ENCODE measurements at places on chromosomes 4 and X. TPM values are rescaled to one million over a fixed set of nuclear protein-coding genes. Genes with fewer than 3 reads are reported as not detected.

GRCh38 chr4:7153711-7154110, 38.6 kb upstream of the SORCS2 start:
- no peak overlapping the region for H3K27ac ChIP-seq
- peaks cover 67% of the 10 kb centered on the region for H3K27me3 ChIP-seq
- H3K36me3 ChIP-seq: no peaks in the 10 kb centered on the region
- no peak for DNase-seq
- peaks cover 7% of the 10 kb centered on the region for H3K4me1 ChIP-seq
- no peak overlapping the region for H3K4me3 ChIP-seq

DNA sequence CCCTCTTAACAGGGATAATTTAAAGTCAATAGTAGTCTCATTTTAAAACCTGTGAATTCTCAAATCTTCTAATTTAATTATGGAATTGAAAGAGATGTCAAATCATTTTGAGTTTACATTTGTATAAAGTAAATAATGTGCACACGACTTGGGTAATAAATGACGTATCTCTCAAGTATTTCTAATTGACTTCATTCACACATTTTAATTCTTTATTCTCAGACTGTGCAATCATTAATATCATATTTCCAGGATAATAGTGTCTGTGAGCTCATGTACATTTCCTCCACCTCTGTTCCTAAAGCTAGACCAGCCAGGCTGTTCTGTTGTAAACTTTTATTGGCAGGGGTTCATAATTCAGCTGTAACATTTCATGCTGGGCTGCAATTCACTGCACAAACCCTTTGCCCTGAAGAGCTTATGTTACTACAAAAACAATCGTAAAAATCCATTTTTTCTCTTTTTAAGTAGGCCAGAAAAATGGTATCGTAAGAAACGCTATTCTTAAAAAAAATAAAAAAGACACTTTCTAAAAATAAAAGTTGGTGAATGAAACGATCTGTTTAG, 1103.1 kb upstream of the TENM3 start:
- H3K27ac ChIP-seq: no peak overlapping the region
- no peaks in the 10 kb centered on the region for H3K27me3 ChIP-seq
- no peak overlapping the region for H3K4me3 ChIP-seq
- no peak for DNase-seq

GRCh38 chr4:7197910-7198309, 5.6 kb downstream of the SORCS2 start:
- no peak for DNase-seq
- no peak overlapping the region for H3K4me3 ChIP-seq
- H3K36me3 ChIP-seq: no peaks in the 10 kb centered on the region
- H3K27me3 ChIP-seq: peaks cover 25% of the 10 kb centered on the region
- no peak overlapping the region for H3K27ac ChIP-seq

- peaks cover 29% of the 10 kb centered on the region for H3K4me1 ChIP-seq
- H3K27ac ChIP-seq: no peak overlapping the region
These were observed 22.1 kb downstream of the NHS start for GRCh38 chrX:17397074-17397473.

SYNPO2 gene
- total RNA-seq: 37.0 TPM
